Activated CD4-positive, alpha-beta T cell treated with anti-CD3 and anti-CD28 coated beads, Interleukin-10, Interleukin-2, amounts not matched to agents 100 ng/mL and 50 ng/mL, durations not matched to agents 16 hours and 8 hours (primary cell): ENCODE measurements at places on chromosomes 7 and 10.

- DNase-seq = no peak
Observed at GRCh38 chr10:51073453-51074237, 642 bp upstream of the PRKG1 start.

- DNase-seq = no peak
Observed at GRCh38 chr7:70646536-70647248, 485.3 kb upstream of the GALNT17 start.

DNA sequence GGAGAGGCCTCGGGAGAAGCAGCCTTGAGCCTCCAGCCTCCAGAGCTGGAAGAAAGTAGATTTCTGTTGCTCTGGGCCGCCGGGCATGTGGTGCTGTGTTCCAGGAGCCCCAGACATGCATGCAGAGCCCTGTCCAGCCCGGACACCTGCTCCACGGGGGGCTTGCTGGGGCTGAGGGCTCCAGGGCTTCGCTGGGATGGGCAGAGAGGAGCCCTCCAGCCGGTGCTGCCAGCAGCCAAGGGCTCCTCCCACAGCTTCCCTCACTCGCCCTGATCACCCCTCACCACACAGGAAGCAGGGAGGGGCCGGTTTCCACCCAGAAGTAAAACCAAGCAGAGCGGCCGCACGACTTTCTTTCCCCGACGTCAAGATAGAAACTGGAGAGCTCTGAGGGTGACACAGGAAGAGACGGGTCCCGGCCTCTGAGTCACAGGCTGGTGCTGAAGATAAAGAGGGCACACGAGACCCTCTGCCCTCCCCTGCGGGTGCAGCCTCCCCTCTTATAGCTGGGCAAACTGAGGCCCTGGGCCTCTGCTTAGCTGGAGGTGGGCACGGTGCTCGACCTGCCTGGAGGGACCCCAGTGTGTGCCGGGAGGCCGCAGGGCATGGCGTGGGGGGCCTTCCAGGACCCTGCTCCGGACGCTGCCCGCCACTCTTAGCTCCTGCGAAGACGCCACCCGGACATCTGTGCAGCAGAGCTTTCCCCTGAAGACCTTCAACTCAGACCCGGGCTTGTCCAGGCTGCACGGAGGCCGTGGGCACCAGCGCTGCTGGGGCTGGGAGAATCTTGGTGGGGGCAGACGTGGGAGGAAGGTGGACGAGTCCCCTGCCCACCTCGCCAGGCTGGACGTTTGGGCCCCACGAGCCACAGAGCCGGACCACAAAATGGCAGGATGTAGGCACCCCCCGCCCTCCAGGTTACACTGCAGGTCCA lies 31.1 kb downstream of the ADAP1 start:
- DNase-seq = peak; percentile 97

- DNase-seq = no peak
Observed at GRCh38 chr7:55005241-55005851, 13.5 kb upstream of the EGFR start.

- DNase-seq = no peak
Observed at GRCh38 chr7:84076219-84076618, 118.4 kb downstream of the SEMA3A start.
